ENCODE measurements at places on chromosomes 3 and 15. TPM values are rescaled to one million over a fixed set of nuclear protein-coding genes. Genes with fewer than 3 reads are reported as not detected.

Gene PRRT3
- total RNA-seq: 0.52 TPM

Gene LIPH
- under 0.01 TPM for total RNA-seq

Gene WDR5B
- total RNA-seq: 4.7 TPM

Gene CTXN2
- not detected for total RNA-seq

Gene CIP2A
- total RNA-seq: 4.9 TPM

Gene AGTR1
- not detected for total RNA-seq

Measured in dermis lymphatic vessel endothelial cell (primary cell).